Stimulated activated CD8-positive, alpha-beta memory T cell treated with anti-CD3 and anti-CD28 coated beads, Interleukin-4, amount 100 ng/mL, for 4 hours (primary cell): ENCODE measurements at places on chromosomes 12 and 14.

DNA sequence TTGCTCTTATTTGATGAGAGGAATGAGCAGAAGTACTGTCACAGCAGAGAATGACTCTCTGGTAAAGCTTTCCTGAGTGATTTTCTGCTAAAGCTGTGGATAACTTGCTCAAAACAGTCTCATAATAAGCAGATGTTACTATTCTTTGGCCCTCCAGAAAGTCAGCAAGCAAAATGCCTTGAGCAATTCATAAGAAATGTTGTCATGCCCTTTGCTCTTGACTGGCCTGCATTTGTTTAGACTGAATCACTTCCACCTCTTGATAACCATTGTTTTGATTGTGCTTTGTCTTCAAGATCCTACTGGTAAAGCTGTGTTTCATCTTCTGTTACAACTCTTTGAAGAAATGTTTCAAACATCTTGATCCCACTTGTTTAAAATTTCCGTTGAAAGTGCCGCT, 457.9 kb upstream of the FOXG1 start:
- DNase-seq = no peak

DNA sequence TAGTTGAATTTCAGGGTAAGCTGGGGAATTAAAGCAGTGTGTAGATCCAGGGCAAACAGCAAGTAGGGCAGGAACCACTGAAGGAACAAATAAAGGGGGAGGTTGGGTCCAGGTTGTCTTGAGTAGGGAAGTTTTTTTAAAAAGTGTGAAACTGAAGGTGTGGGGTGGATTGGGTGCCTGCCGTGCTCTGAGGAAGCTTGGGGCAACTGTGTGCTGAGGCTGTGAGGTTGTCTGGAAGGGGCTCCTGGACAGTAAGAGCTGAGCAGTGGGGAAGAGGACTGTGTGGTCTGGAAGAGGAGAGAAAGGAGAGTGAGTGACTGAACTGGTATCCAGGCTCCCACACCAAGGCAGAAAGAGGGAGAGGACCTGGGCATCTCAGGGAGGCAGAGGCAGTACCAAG, 10.9 kb upstream of the GPR162 start:
- DNase-seq = no peak

GRCh38 chr12:129776977-129777667, 126.7 kb downstream of the TMEM132D start:
- no peak for DNase-seq

- no peak for DNase-seq
These were observed 50.4 kb downstream of the CYP46A1 start for GRCh38 chr14:99734406-99735051.

DNA sequence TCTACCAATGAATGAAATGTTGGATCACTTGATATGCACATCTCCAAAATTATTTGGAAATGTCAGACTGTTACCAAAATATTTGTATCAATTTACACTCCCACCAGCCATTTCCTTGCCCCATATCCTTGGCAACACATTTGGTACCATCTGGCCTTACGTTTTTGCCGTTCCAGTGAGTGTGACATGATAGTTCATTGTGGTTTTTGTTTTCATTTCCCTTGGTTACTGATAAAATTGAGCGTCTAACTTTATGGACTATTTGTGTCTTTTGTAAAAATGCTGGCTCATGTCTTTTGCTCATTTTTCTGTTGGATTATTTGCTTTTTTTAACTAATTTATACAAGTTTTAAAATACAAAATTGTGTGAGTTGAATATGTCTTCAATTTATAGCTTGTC, 11.0 kb downstream of the KLHDC1 start:
- DNase-seq = no peak

DNA sequence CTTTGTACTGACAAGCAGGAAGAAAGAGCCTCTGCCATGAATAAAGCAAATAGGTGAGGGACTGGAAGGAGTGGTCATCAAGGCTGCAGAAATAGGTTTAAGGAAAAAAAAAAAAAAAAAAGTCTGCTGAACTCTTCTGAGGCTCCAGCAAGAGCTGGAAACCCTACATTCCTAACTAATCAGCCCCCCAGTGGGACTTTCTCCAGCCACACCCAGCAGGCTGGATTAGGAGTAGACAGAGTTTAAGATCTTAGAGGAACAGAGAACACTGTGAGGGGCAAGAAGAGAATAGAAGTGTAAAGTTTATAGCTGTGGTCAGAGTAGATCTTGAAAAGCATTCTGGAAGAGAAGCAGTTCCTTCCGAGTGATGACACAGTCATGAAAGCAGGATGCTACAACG, 66.4 kb downstream of the ATXN2 start:
- no peak for DNase-seq

DNA sequence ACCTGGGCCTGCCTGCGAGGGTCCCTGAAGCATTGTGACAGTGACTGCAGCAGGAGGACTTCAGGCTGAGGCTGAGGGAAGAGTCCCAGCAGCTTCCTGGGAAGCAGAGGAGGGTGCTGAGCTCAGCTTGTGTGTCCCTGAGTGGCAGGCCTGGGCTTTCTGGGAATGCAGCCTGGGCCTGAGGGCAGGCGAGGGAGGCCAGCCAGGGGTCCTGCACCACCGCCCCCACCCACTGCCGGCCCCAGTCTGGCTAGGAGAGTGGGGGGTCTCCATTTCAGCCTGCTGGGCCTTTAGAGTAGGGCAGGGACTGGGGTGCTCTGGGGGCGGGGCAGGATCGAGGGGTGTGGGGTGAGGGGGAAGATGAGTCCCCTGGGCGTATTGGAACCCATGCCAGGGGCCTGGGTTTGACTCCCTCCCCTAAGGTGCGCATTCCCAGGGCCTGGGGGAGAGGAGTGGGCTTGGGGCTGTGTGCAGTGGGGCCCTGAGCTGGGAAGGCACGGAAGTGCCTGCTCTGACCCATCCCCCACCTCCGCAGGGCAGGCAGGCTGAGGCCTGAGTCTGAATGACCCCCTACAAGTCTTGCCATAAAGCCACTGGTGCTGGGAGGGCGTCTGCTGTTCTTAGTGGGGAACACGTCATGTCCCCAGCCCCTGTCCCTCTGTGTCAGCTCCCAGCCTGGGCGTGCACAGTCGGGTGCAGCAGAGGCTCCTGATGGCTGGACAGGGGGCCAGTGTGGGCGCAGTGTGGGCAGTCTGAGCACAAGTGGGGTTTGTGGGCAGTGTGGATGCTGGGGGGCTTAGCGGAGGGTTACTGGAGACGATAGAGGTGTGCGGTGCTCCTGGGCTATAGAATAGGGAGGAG, 46.4 kb downstream of the KRT80 start:
- no peak for DNase-seq

DNA sequence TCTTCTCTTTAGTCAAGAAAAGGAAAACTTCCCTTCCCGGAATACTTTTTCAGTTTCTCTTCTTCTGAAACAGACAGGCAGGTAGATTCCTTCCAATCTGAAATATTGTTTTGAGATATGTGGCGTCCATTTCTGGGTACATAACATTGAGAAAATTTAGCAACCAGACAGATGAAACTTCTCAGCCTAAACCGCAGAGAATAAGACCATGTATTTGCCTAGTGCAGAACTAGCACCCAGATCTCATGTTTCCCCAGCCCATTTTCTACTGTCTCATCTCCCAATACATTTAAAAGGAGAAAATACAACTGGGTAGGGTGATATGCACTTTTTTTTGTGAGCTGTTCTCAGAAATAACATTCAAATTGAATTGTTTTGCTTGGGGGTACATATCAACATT, 6.4 kb downstream of the AVPR1A start:
- no peak for DNase-seq

GRCh38 chr12:8816448-8817050, 5.9 kb upstream of the A2ML1 start:
- DNase-seq = no peak

DNA sequence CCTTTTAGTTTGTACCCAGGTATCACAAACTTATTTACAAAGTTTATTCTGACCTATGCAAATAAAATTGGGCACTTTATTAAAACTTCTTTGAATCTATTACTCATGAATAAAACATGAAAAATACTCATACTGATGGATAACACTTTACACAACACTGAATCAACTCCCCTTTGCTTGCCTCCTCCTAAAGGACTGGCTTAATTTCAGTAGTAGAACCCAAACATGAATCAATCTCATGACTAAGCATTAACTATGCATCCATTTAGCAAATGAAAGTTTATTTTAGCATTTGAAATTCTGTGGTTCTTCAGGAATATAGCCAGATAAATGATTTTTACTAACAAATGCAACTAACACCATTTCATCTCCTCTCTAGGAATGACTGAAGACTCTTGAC, 32.4 kb downstream of the DENND5B start:
- DNase-seq = no peak

- DNase-seq = no peak
These were observed 25.8 kb upstream of the G2E3 start for GRCh38 chr14:30533126-30533525.

DNA sequence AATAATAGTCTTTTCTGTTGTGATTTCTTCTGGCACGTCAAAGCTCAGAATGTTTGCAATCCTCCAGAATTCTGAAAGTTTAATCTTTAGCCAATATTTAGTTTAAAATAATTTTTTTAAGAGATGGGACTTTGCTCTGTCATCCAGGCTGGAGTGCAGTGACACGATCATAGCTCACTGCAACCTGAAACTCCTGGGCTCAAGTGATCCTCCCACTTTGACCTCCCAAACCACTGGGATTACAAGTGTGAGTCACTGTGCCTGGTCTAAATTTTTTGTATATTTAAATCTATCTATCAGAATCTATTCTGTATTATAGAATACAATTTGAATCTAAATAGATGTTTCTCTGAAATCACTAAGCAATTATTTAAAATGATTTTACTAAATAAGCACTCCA, 572.7 kb downstream of the VRK1 start:
- DNase-seq = no peak

DNA sequence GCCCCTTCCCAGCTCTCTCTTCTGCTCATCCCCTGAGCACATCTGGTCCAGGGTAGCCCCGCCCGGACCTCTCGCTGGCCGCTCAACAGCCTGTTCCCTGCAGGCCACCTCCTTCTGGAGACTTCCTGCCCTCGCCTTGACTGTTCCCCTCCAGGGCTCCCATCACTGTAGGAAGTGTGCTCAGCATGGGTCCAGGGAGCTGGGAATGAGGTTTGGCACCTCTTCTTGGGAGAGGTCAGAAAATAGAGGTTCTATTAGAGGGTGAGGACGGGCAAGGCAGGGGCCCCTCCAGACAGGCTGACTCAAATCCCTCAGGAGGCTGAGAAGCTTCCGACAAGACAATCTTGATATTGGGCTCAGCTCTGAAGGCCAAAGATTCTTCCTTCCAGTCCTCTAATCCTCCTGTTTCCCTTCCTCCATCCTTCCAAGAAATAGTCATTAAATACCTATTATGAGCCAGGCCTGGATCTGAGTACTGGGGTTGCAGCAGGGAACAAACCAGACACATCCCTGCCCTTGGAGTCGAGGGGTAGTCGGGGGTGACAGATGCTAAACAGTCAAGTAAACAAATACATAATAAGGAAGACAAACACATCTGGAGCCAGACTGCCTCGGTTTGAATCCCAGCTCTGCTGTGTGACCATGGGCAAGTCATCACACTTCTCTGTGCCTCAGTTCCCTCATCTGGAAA, 30.6 kb downstream of the CMKLR1 start:
- DNase-seq = no peak

DNA sequence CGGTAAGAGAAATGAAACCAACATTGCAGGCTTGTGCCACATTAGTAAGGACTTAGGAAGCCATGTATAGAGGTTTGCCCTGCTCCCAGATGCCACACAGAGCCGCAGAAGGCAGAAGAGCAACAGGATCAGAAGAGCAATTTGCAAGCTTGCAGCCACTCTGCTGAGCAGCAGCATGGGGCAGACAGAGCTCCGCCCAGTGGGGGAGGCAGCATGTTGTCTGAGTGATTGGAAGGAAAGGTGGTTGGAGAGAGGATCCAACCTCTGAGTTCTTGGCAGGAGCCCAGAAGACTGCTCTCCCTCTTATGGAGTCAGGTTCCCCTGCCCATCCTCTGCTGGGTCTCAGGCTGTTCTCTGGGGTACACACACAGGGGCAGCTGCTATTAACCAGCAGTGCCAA, 2.3 kb upstream of the KRT6A start:
- DNase-seq = no peak

GRCh38 chr12:47818467-47819137, 1.1 kb downstream of the HDAC7 start:
- no peak for DNase-seq

DNA sequence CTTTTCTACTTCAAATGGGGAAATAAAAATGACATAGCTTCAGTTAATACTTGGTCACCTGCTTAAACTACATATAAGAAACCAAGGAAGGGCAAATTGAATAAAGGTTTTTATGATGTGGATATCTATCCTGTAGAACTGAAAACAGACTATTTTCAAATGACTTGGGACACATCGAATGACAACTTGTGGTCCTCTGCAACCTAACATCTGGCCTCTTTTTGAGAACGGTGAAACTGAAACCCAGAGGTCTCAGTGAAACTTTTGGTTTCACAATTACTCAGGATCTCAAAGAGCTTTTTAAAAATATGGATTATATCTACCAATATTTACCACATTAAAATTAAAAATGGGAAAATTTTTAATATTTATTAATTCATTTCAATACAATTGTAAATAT, 65.2 kb downstream of the PPP2R5E start:
- DNase-seq = no peak

DNA sequence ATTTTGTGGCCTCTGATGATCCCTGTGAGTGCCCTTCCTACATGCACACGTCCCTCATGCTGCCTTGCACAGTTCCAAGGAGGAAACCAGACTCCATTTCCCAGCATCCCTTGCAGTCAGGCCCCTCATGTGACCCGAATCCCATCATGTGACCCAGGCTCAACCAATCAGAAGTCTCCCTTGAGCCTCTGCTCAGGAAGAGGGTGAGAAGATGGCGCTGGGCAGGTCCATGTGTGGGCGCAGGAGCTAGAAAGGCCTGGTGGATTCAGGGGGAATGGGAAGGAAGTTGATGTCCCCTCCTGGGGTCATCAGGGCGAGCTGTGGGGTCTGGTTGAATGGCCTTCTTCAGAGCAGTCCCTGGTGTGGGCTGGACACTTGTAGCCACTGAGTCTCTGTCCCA, 240.5 kb downstream of the ADGRD1 start:
- DNase-seq = no peak

GRCh38 chr14:64953310-64953654, 10.7 kb upstream of the GPX2 start:
- DNase-seq = no peak

DNA sequence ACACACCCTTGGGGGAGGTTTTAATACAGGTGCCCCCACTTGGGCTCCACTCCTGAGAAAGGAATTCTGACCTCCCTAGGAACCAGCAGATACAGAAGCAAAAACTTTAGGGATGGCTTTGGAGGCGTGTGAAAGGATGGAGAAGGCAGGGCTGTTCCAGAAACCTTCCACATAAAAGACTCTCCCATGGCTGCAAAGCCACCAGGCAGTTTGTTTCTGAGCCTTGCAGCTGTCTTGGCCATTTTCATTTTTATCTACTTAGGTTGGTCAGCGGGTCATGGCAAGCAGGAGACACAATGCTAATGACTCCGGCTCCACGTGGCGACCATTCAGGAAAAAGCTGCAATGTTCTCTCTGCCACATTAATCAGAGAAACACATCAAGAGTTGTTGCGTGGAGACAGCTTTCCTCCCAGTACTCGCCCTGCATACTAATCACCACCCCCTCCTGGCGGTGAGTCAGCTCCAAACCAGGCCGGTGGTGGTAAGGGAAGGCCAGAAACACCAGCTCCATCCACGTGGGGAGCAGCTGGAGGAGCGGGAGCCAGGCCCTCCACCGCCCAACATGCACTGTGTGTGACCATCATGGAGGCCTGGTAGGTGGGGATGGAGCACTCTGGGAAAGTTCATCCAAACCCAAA, 30.9 kb upstream of the IRF2BPL start:
- DNase-seq = no peak

- no peak for DNase-seq
These were observed 46.7 kb upstream of the BCL7A start for GRCh38 chr12:121975021-121975420.
